Naive thymus-derived CD8-positive, alpha-beta T cell (primary cell): ENCODE measurements at places on chromosomes 12 and 14.

DNA sequence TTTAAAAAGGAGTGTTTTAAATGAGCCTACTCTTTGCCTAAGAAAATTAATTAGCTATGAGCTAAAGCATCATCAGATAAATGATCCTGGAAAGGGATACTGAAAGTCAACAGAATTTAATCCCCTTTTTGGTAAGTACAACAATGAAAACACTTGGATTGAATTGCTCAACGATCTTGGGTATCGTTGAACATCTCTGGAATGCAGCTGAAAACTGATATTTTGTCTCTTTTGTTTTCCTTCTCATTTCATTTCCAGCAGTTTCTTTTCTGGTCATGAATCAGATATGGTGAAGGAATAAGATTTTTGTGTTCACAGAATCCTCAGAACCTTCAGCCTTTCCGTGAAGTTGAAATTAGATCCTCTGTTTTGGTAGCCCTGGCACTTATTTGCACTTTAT, 771.2 kb downstream of the FSCB start:
- no peak for DNase-seq

DNA sequence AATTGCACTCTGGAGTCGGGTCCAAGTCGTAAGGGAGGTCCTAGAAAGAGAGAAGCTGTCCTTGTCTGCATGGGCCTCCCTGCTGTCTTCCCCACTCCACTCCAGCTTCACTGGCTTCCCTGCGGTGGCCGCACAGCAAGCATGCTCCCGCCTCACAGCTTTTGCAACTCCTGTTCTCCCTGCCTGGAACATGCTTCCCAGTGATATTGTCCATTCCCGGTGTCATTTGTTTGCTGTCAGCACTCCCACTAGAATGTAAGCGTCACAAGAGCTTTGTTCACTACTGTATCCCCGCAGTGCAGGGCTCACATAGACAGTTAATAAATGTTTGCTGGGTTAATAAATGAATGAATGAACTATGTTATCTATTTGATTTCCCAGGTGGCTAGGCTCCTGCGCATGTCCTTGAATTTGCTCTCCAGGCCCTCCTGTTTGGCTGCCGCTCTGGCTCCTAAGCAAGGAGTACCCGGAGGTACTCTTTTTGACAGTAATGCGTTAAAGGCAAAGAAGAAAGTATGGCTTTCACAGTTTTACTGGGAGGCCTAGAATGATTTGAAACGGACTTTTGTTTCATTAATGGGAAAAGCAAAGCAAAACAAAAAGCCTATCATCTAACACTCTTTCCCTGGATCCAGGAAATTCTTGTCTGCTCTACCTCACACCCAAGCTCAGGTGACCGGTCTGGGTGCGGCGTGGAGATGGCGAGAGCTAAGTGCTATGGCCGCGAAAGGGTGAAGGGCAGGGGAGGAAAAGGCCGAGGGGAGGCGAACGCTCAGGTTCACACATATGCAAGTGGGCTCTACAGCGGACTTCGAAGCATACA, 6.2 kb upstream of the SLC7A7 start:
- DNase-seq = no peak

DNA sequence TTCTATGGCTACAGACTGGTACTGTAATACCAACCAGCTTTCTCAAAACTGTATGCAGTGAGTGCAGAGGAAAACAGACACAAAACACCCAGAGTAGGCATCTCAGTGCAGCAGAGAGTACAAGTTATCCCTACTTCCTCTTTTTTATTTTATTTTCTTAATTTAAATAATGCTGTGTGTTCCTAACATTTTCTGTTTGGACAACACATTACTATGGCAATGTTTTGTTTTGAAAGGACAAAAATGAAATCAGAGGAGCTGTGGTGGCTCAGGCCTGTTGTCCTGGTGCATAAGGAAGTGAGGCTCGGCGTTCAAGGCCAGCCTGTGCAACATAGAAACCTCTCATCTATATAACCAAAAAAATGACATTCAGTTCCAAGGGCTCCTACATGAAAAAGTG, 33.7 kb upstream of the SELPLG start:
- no peak for DNase-seq

- no peak for DNase-seq
Measured at GRCh38 chr12:120283318-120283717, 8.4 kb downstream of the RNU4-2 start.

- DNase-seq = no peak
Measured at GRCh38 chr12:58883576-58884334, 36.5 kb downstream of the LRIG3 start.

GRCh38 chr14:74614508-74615495, 2.8 kb upstream of the LTBP2 start:
- peak; percentile 53 for DNase-seq

GRCh38 chr14:78090864-78091263, 79.3 kb upstream of the NRXN3 start:
- no peak for DNase-seq

DNA sequence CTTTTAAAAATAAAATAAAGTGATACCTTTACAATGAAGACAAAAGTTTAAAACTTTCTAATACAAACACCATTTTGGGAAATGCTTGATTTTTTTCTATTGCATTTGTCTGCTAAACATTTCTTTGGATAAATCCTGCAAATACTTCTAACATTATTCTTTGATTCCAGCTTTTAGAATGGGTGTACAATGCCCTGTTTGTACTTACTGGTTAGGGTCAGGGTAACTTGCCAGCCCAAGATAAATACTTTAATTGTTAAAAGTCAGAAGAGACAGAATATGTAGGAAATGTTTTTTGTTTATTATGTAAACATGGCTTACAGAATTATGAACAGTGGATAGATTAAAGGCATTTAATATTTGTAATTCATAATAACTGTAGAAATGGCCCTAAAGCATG, 60.5 kb downstream of the WASHC4 start:
- DNase-seq = no peak

DNA sequence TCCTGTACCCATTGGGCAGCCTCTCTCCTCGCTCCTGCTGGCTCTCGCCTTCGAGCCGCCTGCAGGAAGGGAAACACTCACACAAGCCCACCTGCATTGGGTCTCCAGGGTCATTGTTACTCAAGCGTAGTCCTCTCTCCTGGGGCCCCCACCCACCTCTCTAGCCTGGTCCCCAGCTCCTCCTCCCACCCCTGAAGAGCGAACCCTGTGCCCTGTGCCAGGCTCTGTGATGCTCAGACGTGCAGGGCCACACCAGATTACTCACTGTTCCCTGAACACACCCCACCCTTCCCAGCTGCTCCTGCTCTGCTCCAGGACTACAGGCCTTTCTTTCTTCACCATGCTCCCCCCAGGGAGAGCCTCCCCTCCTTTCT, 88.1 kb downstream of the NINJ2 start:
- DNase-seq = no peak

- DNase-seq = no peak
Measured at GRCh38 chr12:111063295-111064026, 143.1 kb upstream of the MYL2 start.

- no peak for DNase-seq
Measured at GRCh38 chr14:23351681-23352505, 794 bp downstream of the SLC22A17 start.

GRCh38 chr12:113422030-113422885, at the start of gene SDSL:
TSS of gene SDSL (plus strand) at chr12:113422380. CDS start at chr12:113427983, 5,603 bp downstream.
- no peak for DNase-seq

DNA sequence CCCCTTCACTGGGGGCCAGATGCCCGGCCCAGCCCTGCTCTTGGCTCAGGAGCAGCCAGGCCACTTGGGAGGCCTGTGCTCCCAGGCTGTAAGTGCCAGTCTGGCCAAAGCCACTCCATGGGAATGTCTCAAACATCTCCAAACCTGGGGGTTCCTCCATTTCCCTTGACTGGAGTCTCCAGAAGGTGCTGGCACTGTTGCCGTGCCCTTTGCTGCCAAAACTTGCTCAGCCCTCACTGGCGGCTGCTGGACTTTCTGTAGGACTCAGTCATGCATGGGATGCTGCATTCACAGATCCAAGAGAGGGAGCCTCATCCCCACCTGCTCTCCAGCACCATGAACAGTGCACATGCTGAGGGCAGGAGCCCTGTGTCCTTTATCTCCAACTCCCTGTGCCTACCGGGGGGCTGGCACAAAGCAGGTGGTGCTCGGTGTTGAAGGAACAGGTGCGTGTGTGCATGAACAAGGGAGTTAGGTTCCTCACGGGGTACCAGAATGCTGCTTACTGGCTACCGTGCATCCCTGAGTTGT, 9.6 kb upstream of the OTUB2 start:
- no peak for DNase-seq

DNA sequence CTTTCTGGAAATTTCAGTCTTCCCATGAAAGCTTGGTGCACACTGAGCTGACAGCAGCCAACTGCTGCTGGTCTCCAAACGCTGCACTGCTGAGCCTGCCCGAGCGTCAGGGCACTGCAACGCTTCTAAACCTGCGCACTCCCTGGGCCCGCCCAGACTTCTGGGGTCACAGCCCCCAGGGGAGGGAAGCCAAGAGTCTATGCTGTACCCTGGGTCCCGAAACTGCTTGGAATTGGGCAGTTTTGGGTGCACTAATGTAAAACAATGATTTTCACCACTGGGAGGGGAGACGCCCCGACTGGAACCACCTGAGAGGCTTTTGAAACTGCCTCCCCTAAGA, 32.0 kb downstream of the CCDC92 start:
- DNase-seq = no peak

DNA sequence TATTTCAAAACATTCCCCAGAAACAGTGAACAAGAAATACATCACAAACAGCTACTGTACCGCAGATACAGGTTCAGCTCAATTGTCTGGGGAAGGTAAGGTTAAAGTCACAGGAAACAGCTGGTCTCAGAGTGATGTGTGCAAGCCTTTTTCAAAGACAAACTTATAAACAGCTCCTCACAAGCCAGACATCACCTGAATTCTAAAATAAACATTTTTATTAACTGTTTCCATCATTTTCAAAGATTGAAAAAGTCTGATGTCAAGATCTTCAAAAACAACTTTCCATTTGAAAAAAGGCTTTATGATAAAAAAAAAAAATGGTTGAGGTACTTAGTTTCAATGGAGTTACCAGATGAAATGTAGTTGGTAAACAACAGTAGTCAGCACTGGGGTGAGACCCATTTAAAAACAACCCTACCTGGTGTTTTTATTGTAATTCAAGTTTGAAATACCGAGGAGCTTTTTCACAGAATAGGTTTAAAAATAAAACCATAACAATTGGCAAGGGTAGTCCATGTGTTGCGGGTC, 4.0 kb downstream of the BTG1 start:
- peak; percentile 70 for DNase-seq

GRCh38 chr14:54709444-54709843, 142.5 kb downstream of the SAMD4A start:
- DNase-seq = no peak

DNA sequence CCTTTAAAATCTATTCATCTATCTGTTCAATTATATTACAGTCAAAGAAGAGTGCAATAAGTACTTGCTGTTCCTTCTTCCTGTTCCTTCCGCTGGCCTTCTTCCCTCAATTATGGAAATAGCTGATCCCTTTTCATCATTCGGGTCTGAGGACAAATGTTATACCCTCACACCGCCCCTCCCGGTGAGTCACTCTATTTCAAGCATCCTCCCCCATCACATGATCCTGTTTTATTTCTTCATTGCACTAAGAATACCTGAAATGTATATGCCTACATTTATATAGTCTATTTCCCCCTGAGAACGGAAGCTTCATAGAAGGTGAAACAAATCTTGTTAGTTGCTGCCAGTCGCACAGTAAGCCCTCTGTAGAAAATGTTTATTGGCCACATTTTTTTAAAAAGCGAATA, 2.5 kb downstream of the SLC38A1 start:
- peak; percentile 22 for DNase-seq

DNA sequence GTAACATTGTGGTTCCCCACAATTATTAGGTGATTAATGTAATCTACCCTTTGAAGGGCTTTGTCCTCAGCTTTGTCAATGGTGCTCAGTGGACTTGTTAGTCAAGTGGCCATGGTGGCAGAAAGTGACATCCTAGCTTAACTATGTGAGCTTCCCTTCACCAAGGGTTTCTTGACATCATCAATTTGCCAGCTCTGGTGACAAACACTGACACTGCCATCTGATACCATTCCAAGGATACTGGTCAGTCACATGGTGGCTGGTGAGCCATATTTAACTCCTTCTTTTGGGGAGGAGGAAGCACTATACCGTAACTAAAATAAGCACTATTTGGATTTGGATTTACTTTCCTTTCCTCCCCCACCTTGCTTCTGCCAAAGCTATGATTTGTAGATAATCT, 115.7 kb downstream of the IGF1 start:
- DNase-seq = no peak

DNA sequence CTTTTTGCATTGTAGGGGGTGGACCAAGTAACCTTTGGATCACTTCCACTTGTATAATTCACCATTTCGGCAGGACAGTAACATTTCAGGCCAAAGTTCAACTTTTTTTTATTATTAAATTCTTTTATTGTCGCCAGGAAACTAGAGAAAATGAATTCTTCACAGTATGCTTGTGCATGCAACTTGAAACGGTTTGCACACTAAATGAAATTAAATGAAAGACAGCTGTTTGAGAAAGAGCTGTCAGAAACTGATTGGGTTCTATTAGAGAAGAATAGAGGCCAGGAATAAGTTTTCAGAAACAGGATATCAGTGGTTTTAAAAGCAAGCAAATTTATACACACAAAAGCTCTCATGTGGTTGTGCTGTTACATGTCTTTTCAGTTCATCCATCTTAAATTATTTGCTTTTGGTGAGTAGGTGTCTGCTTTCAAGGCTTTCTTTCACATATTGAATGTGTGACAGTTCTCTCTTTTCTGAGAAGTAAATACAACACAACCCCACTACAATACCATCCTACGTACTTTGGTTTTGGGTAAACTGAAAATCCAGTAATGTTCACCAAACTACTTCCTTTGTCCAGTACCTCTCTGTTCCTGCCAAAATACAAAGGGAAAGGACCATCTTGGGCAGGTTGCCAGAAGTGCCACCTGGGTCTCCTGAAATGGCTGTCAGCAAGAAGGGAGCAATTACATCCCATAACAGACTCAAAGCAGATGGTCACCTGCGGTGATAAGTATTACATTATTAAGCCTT, 291.7 kb downstream of the RAD51B start:
- no peak for DNase-seq

GRCh38 chr14:63204407-63205043, at the start of gene RHOJ:
TSS of gene RHOJ (plus strand) at chr14:63204443. CDS start at chr14:63204870, 427 bp downstream.
- DNase-seq = no peak

DNA sequence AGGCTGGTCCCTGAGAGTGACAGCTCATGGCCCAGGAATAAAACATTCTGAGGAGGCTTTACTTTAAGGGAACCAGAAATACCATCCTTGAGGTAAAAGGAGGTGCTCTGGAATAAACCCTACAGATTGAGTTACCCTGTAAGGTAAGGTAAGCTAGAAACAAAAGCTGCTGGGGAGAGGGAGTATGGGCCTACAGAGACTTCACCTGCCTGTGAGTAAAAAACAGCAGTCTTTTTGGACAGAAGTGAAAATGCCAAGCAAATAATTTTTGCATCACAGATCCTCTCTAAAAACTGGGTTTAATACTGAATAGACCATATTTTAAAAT, 41.2 kb downstream of the CORO1C start:
- DNase-seq = no peak

- DNase-seq = no peak
Measured at GRCh38 chr14:68611599-68611998, 181.3 kb downstream of the ZFP36L1 start.

- no peak for DNase-seq
Measured at GRCh38 chr12:72230589-72230988, 41.6 kb upstream of the TRHDE start.
